Fibroblast of skin of scalp (primary cell): ENCODE measurements at places on chromosomes 5 and 9.

- DNase-seq, result peak; percentile 69
Measured at GRCh38 chr9:22119522-22120158, 110.5 kb upstream of the CDKN2B start.

- DNase-seq, result no peak
Measured at GRCh38 chr5:27682600-27682999, 644.2 kb upstream of the CDH9 start.

GRCh38 chr5:9174446-9174845 lies 371.4 kb downstream of the SEMA5A start:
- DNase-seq, result no peak

DNA sequence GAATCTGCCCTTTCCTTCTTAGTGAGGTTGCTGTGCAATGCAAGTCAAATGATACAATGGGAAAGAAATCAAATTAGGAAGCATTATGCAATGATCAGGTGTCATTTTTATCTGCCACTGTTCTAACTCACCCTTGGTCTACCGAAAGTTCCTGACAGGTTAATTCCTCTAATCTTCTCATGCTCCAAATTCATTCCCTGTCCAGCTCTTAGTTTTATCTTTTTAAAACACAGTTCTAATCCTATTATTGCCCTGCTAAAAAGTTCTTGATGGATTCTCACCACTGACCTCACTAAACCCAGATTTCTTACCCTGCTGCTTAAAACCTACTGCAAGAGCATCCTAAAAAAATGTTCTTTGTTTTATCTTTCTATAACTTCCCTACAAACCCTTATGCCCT lies 1000.9 kb downstream of the CDH18 start:
- DNase-seq, result no peak

DNA sequence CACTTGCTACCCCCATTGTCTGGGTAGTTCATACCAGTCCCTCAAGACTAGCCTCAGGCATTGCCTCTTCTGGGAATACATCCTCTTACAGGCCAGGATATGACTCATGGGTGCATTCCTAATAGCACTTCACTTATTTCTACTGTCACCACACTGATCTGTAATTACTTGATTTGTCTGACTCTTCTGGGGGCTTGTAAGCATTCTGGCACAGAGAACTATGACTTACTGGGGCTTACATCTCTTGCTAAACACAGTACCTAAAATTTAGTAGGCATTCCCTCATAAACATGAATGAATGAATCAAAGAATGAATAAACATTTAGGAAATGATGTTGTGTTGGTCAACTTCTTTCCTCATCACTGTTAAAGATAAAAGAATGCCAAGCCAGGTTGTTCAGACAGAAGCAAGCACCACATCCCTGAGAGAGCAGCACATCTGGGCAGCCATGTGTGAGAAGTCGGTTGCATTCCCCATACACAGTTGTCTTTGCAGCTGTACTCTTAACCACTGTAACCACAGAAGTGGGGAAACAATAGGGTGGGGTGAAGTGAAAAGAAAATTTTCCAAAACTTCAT lies 27.6 kb downstream of the IL7R start:
- DNase-seq, result peak; percentile 94

- DNase-seq, result no peak
Measured at GRCh38 chr9:72980600-72981265, 27.9 kb upstream of the ALDH1A1 start.
